ENCODE measurements at places on chromosomes 12 and 14.

GRCh38 chr14:63761351-63762117 lies 33.7 kb upstream of the SGPP1 start:
- peak; percentile 27 for DNase-seq

GRCh38 chr12:26845984-26846383 lies 13.0 kb upstream of the ITPR2 start:
- DNase-seq, result no peak

DNA sequence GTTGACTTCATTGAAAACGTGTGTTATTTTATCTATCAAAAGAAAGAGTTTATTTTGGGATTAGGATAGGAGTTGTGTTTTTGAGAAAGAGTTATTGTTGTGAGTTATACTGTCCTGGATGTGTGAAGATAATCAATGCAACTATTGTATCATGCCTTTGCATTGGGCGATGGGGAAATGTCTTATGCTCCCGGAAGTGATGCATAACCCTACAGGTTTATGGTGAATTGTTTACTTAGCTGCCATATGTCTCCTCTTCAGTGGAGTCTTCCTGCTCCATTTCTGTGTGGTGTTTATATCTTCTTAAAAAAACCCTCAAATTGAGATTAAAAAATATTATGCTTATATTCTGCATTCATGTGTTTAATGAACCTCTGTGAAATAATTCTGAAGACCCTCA lies 6.5 kb downstream of the PDE3A start:
- no peak for DNase-seq

DNA sequence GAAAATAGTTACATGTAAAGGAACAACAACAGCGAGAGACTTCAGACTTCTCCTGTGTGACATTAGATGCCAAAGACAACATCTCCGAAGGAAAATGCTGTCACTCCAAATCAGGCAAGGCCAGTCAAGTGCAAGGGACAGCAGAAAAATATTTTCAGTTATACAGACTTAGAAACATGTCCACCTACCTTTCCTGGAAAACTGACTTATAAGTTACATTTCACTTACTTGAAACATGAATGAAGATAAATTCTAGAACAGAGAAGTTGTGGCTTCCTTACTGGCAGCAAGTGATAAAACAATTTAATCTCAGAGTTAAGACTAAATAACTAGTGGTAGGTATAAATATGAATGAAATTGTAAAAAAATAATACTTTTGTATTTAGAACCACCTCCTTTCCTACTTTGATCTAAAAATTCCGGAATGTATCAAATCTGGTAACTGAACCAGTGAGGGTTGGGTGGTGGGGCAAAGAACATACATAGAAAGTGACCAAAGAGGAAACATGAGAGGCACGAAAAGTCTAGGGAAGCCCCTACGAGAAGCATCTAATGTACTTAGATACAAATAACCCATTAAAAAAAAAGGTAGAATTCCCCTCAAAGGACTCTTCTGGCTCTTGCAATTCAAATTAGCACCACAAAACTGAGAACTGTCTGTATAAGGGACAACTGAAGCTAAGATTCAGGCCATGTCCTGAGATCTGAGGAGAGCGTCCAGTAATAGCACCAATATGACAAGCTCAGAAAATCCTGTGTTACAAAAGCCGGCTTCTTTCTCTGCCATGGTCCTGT lies 21.2 kb downstream of the MTHFD1 start:
- no peak for DNase-seq

DNA sequence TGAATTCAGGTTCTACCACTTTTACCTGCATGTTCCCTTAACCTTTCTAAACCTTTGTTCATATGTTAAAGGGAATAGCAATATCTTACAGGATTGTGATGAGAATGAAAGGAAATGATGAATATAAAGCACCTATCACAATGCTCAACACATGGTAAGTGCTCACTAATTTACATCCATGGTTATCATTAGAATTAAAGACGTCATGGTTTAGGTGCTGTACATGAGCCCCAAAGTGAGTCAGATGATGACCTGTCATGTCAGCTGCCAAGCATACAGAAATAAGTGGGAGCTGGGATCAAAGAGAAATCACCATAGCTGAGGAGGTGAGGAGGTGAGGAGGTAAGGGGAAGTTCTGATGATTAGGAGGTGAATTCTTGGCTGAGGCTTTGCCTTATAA lies 135.9 kb upstream of the ATP2B1 start:
- DNase-seq, result no peak

DNA sequence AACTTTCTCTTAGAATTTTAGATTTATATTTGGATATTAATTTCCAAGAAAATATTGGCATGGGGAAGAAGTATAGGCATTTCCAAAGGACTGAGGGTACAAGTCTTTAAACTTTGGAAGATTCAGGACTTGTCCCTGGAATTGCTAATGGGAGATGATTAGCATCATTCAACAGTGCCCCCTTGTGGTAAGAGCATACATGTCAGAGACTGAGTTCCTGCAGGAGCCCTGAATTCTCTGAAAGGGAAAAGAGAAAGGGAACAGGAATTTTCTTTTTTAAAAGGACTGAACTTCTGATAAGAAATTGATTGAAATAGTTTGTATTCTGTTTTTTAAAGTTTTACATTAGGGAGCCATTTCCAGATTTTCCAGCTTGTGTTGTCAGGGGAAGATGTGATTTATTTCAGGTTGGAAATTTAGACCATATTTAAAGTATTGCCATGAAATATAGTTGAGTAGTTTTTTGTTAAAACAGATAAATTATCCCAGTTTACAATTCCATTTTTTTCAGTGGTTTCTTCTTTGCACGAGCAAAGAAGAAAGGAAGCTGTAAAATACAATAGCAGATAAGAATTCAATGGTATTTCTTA lies 44.0 kb upstream of the REP15 start:
- peak; percentile 93 for DNase-seq

GRCh38 chr12:37565112-37565511 lies 751.5 kb upstream of the ALG10B start:
- DNase-seq, result no peak

DNA sequence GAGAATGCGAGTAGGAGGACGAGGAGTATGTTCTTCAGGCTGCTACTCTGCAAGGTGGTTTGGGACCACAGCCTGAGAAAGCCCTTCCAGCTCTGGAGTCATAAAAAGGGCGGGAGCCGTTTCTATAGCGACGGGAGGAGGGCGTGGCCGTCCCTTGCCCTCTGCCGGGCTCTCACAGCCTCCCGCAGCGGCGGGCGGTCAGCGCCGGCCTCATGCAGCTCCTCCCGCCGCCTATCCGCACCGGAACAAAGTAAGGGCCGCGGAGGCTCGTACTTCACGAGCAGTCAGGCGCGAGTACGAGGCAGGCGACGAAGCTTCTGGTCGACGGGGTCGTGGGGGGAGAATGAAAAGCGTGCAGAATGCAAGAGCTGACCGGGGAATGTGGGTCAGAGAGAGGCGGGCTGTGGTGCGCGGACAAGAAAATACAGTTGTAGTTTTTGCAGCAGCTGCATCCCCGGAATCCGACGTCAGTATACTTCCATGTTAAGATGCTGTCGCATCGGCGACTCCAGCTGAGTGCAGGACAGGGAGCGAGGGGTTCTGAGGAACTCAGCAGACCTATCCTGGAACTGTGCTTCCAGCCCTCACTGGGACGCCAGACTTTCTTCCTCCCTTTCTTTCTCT lies at the start of gene DYRK4:
DYRK4 (plus strand) TSS at position 175 of the 624 bp plus-strand sequence; CDS start at position 213, 38 bp downstream.
- DNase-seq, result peak; percentile 84

- DNase-seq, result no peak
Measured at GRCh38 chr12:26341491-26341890, 146.1 kb downstream of the SSPN start.

DNA sequence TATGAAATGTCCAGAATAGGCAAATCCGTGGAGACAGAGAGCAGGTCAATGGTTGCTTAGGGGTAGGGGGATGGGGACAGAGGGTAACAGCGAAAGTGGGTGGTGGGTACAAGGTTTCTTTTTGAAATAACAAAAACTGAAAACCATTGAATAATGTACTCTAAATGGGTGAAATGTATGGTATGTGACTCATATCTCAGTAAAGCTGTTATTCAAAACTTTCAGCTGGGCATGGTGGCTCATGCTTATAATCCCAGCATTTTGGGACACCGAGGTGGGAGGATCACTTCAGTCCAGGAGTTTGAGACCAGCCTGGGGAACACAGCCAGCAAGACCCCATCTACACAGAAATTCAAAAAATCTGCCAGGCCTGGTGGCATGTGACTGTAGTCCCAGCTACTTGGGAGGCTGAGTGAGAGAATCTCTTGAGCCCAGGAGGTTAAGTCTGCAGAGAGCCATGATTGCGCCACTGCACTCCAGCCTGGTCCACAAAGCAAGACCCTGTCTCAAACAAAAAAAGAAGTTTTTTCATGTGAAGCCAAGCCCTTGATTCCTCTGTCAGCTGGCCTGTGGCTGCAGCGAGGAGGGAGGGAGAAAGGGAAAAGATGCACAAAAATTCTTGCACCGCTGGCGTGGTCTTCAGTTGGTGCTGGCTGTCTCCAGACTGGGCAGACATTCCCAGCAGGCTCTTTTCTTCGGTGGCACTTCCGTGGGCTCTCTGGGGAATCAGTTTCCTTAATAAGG lies 248.2 kb downstream of the SLC41A2 start:
- DNase-seq, result no peak

GRCh38 chr14:85441909-85442643 lies 87.9 kb upstream of the FLRT2 start:
- no peak for DNase-seq

GRCh38 chr12:81263072-81263471 lies 185.2 kb downstream of the ACSS3 start:
- no peak for DNase-seq

DNA sequence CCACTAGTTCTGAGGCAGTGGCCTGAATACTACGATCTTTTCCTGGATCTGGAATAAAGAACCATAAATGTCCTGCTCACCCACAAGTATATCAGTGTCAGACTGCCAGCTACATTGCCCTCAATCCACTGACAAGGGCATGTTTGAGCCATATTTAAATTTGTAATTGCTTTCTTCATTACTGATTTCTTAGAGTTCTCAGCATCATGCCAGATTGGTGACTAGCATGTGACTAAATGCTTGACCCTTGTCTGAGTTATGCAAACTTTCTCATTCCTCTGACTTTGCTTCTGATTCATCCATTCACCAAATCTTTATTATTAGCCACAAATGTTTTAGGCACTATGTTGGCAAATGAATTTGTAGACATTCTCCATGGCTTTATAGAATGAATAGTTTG lies 143.6 kb upstream of the SLC16A7 start:
- DNase-seq, result no peak

DNA sequence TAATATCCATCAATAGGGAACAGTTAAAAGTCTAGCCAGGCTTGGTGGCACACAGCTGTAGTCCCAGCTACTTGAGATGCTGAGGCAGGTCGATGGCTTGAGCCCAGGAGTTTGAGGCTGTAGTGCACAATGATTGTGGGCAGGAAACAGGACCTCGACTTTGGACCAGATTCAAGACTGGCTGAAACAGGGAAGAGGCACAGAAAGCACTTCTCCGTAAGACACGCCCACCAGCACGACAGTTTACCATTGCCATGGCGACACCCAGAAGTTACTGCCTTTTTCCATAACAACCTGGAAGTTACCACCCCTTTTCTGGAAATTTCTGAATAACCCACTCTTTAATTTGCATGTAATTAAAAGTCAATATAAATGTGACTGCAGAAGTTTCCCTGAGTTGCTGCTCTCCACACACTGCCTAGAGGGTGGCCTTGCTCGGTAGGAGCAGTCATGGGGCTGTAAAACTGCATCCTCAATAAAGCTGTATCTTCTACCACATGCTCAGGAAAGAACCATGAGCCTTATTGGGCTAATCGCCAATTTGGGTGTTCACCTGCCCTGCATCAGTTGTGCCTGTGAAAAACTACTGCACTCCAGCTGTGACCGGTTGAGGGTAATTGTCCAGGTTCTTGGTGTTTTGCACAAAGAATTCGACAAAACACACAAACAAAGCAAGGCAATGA lies 4.6 kb upstream of the LRRC23 start:
- DNase-seq, result peak; percentile 43

All from tongue (tissue), 3 donors.